HEK293T (cell line): ENCODE measurements at places on chromosomes 11 and 22.

GRCh38 chr11:113273720-113274119 lies 40.7 kb upstream of the TTC12 start:
- DNase-seq = no peak

GRCh38 chr22:38873469-38874411 lies 1.7 kb upstream of the CBX6 start:
- peak; percentile 6 for DNase-seq

GRCh38 chr11:7499081-7499480 lies 13.8 kb downstream of the OLFML1 start:
- DNase-seq = no peak

DNA sequence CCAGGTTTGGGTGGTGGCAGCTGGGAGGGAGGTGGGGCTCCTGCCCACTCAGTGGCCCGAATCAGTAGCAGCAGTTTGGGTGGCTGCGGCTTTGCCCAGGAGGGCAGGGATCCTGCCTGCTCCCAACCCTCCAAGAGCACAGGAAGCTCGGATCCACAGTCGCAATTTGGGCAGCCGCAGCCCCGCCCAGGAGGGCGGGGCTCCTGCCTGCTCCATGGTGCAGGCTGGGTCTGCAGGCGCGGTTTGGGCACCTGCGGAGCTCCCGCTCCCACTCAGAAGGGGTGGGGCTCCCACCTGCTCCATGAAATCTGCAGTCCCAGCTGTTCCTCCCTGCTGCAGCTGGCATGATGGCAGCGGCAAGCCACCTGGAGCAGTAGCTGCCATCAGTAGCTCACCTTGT lies 38.1 kb upstream of the CALCB start:
- DNase-seq = no peak

DNA sequence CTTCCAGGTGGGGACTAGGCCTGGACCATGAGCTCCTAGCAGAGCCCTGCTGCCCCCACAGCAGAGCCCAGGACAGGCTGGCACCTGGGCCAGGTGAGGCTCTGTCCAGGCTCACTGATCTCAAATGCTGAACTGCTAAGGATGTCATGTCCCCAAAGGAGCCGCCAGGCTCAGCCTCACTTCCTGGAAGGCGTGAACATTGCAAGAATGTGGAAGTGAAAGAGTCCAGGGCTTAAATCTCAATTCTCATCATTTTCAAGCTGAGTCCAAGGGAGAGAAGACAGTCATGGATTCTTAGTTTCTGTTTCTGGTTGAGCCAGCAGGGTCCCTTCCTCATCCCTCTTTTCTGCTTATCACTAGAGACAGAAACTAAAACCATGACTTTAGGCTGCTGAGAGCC lies 5.0 kb downstream of the ASCL2 start:
- peak; percentile 1 for DNase-seq

DNA sequence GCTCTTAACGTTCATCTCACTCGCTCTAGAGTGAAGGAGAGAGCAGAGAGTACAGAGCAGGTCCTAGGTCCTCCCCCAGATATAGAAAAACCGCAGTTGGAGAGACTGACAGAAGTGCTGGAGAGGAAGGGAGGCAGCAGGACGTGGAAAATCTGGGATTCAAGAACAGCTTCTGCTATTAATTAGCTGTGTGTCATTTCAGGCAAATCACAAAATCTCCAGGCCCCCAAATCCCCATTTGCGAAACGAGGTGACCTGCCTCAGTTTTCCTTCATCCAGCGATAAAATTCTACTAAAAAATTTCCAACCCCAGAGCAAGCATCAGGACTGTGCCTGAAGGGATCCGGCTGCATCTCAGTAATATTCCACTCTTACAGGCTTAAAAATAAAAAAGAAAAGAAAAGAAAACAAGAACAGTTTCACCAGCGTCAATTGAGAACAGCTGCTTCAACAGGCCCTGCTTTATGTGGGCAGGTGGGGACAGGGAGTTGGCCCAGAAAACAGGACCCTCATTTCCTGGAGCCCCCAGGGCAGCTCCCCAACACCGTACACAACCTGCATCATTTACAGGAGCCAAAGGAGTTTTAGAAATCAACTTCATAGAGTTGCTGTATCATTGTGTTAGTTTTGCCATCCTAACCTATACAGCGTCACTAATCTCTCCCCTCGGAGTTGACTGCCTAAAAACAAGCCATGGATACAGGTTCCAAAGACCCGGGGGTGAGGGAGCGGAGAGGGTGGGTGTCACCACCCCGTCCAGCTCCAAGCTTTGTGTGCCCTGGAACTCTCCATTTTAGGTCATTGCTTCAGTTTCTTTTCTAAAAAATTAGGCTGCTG lies 2.3 kb upstream of the MALAT1 start:
- no peak for DNase-seq

GRCh38 chr11:131938351-131938751 lies 567.9 kb downstream of the NTM start:
- DNase-seq = no peak

GRCh38 chr11:116962108-116962507 lies 124.7 kb upstream of the APOA1 start:
- DNase-seq = no peak

DNA sequence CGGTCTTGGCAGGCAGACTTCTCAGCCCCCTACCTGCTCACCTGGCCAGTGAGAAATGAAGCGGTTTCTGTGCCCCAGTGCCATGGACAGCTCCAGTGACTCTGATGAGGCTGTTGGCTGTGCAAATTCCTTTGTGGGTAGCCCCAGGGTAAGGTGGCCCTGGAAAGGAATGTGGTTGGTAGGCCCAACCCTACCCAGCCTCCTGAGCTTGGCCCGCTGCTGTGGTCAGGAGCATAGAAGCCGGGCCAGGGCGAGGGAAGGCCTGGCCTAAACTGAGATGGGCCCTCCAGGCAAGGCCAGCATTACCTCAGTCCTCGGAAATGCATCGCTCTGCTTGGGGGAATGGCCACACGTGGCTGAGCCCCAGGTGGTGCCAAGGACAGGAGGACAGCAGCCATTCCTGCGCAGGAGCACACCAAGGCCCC lies 16.9 kb downstream of the DAGLA start:
- no peak for DNase-seq

DNA sequence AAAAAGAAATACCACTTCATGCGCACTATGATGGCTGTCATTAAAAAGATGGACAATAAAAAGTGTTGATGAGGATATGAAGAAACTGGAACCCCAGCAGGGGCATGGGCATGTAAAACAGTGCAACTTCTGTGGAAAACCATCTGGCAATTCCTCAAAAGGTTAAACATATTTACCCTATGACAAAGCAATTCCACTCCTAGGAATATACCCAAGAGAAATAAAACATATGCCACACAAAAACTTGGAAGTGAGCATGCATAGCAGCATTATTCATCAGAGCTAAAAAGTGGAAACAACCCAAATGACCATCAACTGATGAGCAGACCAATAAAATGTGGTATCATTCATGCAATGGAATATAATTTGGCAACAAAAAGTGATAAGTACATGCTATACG lies 50.1 kb downstream of the LRRC32 start:
- no peak for DNase-seq

DNA sequence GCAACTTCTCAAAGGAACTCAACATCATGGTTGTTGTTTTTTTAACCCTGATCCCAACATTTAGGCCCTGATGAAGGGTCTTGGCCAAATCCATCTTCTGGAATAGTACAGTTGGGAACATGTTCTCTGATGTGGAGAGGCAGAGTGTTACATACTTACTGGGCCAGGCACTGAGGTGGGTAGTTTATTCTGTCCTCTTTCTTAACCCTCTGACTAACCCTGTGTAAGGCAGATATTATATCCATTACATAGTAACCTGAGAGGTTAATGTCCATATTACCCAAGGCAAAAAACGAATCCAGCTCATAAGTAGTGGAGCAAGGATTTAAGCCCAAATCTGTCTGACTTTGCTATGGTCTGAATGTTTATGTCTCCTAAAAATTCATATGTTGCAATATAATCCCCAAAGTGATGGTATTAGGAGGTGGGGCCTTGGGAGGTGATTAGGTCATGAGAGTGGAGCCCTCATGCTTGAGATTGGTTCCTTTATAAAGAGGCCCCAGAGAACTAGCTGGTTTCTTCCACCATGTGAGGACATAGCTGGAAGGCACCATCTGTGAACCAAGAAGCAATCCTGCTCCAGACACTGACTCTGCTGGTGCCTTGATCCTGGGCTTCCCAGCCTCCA lies 16.3 kb downstream of the PPFIBP2 start:
- no peak for DNase-seq

- no peak for DNase-seq
These were observed 34.3 kb downstream of the ETS1 start for GRCh38 chr11:128552783-128553661.

- DNase-seq = no peak
These were observed 470.5 kb downstream of the MIAT start for GRCh38 chr22:27127911-27128310.
